ENCODE measurements at places on chromosomes 3 and 15.

DNA sequence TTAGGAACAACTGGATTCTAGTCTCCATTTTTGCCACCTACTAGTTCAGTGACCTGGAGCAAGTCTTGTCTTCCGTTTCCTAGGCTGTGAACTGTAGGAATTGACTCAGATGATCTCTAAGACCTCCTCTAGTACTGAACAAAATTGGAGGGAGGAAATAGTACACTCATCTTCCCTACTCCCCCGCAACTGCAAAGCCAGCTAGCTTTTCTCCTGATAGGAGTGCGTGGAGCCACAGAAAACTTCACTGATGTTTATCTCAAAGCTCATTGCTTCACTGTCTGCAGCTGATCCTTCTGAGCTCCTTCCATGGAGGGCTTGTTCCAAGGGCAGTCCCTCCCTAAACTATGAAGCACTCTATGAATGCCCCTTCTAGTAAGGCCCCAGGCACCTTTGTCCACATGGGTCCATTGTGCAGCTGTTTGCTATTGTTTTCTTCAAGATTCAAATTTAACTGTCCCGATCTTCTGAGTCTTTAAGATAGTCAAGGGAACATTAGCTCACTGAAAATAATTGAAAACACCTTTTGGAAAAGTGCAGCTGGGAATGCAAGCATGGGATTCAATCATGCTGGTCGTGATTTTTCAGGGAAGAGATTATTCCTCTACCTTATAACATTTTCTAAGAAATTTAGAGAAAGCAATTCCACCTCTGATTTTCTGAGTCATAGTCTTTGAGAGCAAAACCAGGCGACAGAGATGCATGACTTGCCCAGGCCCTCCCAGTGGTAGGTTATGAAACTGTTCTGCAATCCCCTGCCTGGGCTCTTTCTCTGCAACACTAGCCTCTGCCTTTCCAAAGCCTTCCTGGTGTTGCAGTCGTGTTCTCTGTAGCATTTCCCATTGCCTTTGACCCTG, 24.3 kb downstream of the FILIP1L start:
- no peak for DNase-seq

DNA sequence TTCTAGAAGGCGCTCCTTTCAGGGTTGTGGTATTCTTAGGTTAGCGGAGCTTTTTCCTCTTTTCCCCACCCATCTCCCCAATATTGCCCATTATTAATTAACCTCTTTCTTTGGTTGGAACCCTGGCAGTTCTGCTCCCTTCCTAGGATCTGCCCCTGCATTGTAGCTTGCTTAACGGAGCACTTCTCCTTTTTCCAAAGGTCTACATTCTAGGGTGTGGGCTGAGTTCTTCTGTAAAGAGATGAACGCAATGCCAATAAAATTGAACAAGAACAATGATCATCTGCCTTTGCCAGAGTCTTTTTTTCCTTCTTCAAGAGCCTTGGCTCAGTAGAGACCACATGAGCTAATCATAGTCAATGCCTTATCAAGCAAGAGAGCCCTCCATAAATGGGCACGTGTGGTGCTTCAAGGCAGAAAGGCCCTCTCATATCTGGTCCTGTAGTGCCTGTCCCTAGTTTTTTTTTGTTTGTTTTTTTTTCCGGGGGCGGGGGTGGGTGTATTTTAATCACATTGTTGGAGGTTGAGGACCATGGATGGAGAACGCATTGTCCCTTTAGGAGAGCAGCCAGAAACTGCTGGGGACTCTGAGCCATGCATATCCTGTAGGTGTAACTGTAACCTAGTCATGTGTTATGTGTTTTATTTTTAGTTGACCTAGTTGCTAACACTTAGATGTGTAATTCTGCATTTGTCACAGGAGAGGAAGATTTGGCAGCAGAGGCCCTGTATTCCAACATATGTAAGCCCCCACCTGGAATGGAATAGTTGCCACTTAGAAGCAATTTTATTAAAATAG, 64.7 kb upstream of the ACAD9 start:
- DNase-seq, result no peak

DNA sequence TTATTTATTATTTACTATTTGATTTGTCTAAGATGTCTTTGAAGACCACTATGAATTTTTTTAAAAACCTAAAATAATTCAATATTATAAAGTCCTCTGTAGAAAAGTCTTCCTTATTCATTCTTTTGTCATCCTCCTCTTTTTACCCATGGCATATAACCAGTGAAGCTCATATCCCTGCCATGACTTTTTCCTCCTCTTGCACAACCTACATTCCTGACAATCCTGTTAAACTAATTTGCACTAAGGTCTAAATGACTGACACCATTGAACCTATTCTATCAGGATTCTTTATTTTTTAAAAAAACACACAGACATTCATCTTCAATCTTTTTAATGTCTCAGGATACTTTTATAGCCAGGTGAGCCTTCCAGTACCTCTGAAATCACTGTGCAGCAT, 159.9 kb upstream of the SLC2A2 start:
- no peak for DNase-seq

- DNase-seq, result no peak
Measured at GRCh38 chr3:195182470-195182795, 88.5 kb downstream of the XXYLT1 start.

DNA sequence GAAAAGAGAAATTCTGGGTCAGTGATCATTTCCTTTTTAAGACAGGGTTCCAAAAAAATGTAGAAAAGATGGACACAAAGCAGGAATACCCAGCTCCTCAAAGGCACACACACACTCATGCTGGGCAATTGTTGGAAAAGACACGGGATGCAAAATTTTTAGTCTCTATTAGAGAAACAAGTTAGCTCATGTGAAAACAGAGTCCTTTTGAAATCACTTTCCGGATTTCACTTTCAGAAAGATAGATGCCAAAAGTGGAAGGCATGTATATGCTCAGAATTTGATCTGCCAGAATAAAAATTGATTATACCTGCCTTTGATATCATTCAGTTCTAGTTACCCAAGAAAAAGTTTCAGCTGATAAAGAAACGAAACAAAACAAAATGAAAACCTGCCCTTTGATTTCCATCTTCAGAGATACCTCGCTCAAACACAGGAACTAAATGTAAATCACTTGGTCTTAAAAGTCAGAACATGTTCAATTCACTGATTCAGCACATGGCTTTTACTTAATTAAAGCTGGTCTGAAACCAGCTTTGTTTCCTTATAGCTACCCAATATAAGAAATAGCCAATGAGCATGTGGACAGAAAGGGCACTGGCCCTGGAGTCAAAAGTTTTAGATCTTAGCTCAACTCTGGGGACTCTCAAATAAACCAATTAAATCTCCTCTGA, 52.8 kb downstream of the PLD1 start:
- DNase-seq, result no peak

GRCh38 chr3:23073724-23074305, 129.3 kb upstream of the UBE2E2 start:
- DNase-seq, result no peak

GRCh38 chr3:51332156-51332555, 52.9 kb upstream of the MANF start:
- DNase-seq, result no peak

DNA sequence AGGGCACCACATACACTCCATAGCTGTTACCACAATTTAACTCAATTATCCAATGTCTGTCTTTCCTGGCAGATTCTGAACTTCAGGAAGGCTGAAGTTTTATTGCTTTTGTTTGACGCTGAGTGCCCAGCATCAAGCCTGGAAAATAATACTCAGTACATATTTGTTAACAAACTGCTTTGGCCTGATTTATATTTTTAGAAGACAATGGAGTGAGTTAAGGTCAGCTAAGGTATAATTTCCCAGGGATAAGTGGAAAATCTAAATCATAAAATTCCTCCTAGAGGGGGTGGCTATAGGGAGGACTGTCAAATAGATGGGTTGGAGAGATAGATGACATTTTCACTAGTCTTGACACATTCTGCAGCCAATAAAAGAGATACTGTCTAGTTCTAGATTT, 659.4 kb upstream of the ADAMTS9 start:
- DNase-seq, result no peak

Measured in liver (tissue), 10 donors.